ENCODE measurements at places on chromosomes 12 and 14. TPM values are rescaled to one million over a fixed set of nuclear protein-coding genes. Genes with fewer than 3 reads are reported as not detected.

DCD gene
- not detected for total RNA-seq

SYT1 gene
- total RNA-seq = 0.36 TPM

RAPGEF3 gene
- 16.5 TPM for total RNA-seq

CELA1 gene
- not detected for total RNA-seq

TC2N gene
- total RNA-seq = 52.5 TPM

ZNF891 gene
- 0.64 TPM for total RNA-seq

RPS6KL1 gene
- 1.7 TPM for total RNA-seq

PTPRB gene
- 5.1 TPM for total RNA-seq

ACSM4 gene
- not detected for total RNA-seq

ZDHHC22 gene
- total RNA-seq = not detected

OR4E2 gene
- not detected for total RNA-seq

LRP1 gene
- 74.0 TPM for total RNA-seq

TMEM30B gene
- 14.7 TPM for total RNA-seq

IRF2BPL gene
- total RNA-seq = 14.2 TPM

PRB2 gene
- total RNA-seq = not detected

TAS2R46 gene
- 0.40 TPM for total RNA-seq

FOXM1 gene
- 31.2 TPM for total RNA-seq

MFAP5 gene
- total RNA-seq = 3.3 TPM

POLE gene
- 23.4 TPM for total RNA-seq

ST8SIA1 gene
- 1.5 TPM for total RNA-seq

LTB4R2 gene
- total RNA-seq = 82.9 TPM

LDHB gene
- 251 TPM for total RNA-seq

KERA gene
- not detected for total RNA-seq

PLCZ1 gene
- total RNA-seq = not detected

RD3L gene
- total RNA-seq = not detected

TDRD9 gene
- total RNA-seq = 0.16 TPM

CISTR gene
- not detected for total RNA-seq

OR4L1 gene
- not detected for total RNA-seq

TUBA1A gene
- total RNA-seq = 14.0 TPM

GLT8D2 gene
- 0.88 TPM for total RNA-seq

LALBA gene
- not detected for total RNA-seq

SERPINA3 gene
- total RNA-seq = 22.9 TPM

GLS2 gene
- 2.6 TPM for total RNA-seq

BORCS5 gene
- 17.9 TPM for total RNA-seq

SPIC gene
- total RNA-seq = 0.16 TPM

CLBA1 gene
- 8.2 TPM for total RNA-seq

PRR4 gene
- total RNA-seq = 0.64 TPM

Data from esophagus mucosa (tissue), 1 donor.